ENCODE measurements at places on chromosomes 16 and 17.

GRCh38 chr16:14307059-14307526, 236.0 kb downstream of the MRTFB start:
- no peak for DNase-seq

DNA sequence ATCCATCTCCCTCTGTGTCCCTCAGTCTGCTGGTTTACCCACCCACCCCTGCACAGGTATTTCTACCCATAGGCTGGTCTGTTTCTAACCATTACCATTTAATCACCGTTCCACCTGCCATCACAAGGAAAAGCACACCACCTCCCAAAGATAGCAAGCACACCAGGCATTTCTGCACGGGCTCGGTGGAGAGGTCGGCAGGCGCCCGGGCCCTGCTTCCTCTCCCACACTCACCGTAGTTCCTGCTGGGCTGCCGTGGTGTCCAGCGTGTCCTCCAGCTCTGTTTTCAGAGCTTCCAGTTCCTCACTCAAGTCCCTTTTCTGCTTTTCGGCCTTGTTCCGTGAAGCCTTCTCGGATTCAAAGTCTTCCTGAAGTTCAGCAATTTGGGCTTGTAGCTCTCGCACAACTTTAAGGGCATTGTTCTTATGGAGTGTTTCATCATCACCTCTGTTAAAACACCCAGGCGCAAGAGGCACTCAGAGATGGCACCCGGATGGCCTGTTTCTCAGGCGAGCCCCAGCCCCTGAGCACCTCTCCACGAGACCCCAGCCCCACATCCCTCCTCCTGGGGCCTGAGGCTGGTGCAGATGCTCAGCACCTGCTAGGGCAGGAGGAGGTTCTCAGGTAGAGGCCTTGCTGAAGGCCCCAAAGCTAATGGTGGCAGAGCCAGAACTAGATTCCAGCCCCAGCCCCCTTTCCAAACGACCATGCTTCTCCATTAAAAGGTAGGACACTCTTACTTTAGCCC, 69.0 kb downstream of the NDEL1 start:
- DNase-seq, result no peak

DNA sequence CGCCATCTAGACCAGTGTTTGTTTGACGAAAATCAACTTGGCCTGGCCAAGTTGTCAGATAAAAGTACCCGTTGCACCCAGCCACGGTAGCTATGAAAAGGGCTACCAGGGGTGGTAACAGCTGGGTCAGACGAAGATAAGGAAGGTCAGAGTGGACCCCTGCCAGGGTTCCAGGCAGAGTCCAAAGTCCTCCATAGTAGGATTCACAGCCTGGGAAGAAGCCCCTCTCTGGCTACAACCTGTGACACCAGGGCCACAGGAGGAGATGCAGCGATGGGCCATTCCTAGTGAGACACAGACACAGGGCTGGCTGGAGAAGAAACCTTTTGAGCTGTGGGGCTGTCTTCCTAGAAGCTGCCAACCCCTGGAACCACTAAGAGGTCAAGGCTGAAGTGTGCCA, 39.3 kb downstream of the MEAK7 start:
- DNase-seq, result no peak

- DNase-seq, result no peak
Measured at GRCh38 chr17:6110592-6110991, 40.4 kb downstream of the WSCD1 start.

DNA sequence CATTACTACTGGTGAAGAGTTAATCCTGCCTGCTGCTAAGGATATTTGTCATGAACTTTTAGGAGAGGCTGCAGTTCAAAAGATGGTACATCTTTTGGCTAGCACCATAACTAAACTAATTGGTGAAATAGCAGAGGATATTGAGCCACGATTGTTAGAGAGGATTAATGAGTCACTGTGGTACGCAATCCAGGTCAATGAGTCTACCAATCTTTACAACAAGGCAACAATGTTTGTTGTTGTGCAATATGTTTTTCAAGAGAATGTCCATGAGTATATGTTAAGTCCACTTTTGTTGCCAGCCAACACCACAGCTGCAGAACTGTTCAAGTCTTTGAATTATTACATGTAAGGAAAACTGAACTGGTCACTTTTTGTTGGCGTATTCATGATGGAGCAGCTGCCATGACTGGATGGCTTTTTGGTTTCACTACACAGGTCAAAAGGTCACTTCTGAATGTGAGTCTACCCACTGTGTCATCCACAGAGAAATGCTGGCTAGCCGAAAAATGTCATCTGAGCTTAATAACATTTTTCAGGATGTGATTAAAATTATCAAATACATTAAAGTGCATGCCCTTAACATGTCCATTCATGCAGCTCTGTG, 402.6 kb upstream of the KIF2B start:
- DNase-seq, result no peak

Data from AG04449 (cell line).